ENCODE measurements at places on chromosomes 3 and 15.

DNA sequence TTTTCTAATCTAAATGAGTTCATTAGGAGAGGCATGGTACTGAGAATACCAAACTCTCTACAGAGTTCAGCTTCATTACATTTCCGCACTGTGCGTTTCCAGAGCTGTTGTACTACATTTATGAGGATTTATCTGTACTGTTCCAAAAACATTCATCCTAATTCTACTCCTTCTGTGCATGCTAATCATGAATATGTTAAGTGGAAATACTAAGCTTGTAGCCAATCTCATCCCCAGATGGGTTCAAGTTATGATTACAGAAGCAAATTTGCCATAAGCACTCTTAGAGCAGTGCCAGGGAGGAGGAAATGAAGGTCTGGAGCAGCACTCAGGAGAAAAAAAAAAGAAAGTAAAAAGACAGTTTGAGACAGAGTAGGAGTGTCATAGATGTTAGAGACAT, 544.3 kb downstream of the GBE1 start:
- no peak for DNase-seq

GRCh38 chr3:41304593-41304992, 105.3 kb downstream of the CTNNB1 start:
- no peak for DNase-seq

GRCh38 chr15:85897895-85898717, 103.4 kb upstream of the KLHL25 start:
- DNase-seq: no peak

DNA sequence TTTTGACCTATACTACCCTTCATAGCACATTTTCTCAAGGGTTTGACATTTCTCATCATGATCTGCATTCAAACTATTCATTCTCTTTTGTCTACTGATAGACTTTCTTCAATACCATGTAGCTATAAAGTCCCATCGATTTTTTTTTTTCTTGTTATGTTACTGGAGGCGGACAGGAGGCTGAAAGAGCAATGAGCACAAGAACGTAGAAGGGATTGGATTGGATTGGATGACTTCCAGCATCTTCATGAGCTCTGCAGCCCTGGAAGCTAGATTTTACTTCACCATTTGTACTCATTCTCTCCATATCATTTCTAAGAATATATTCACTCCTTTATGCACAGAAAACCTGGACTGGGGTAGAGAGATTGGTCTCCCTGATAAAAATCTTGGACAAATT, 43.2 kb downstream of the DUT start:
- no peak for DNase-seq

DNA sequence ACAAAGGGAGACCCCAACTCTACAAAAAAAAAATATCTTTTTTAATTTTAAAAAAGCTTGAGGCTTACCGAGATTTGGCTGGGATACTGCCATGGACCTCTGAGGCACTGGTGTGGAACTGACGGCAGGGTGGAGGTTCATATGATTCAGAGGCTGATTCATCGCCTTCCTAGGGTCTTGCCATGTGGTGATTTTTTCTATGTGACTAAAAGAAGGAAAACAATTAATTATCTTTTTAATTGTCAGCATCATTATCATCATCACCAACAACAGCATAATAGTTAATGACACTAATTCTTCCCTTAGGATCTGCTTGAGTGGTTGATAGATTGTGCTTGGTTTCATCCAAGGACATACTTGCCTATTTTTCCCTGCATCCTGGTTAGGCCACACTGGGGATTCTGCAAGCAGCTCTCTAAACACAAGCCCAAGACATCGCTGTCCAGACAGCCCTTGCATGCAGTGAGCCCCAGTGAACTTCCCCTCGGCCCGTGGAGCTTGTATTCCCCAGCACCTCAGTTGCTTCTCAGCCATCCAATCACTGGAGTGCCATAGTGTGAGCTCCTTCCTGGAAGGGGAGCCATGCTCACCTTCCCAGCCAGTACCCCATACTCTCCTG, 84.9 kb downstream of the WWTR1 start:
- DNase-seq: no peak

DNA sequence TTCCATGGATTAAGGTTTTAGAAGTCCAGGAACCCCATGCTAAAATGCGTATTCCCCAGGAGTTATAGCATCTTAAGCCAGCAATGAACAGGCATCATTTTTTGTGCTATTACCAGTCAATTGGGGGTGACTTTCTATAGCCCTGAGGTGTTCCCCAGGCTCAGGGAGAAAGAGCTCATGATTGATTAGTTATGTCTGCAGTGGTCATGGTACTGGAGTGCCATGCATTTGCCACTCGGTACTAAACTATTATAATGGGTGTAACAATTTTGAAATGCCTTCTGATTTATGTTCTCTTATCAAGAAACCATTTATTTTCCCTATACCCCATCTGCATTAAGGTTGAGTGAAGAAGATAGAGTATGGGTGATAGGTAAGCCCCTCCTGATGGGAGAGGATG, 11.9 kb downstream of the LRRC31 start:
- DNase-seq: no peak

All from stimulated activated CD8-positive, alpha-beta memory T cell treated with anti-CD3 and anti-CD28 coated beads, Interleukin-4, amount 100 ng/mL, for 4 hours (primary cell).